ENCODE measurements at places on chromosomes 7 and 10.

- no peak for DNase-seq
These were observed 99.9 kb upstream of the IKZF1 start for GRCh38 chr7:50204581-50204980.

DNA sequence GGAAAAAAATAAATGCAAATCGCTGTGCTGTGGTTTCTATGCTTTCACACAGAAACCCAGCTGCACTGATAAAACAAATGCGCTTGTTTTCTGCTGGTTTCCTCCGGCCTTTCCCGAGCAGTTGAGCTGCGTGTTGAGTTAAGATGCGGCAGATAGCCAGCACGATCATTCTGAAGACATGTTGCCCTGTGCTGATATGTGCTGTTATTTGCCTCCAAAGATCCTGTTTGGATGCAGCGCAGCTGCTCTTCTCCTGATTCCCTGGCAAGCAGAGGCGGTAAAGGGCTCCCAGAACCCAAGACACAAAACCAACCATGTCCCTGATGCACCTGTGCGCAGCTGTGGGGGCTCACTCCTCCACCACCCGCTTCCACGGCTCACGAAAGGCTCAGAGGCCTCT is 225.4 kb downstream of the PAXIP1 start:
- no peak for DNase-seq

- no peak for DNase-seq
These were observed 81.4 kb downstream of the CACNA2D1 start for GRCh38 chr7:82362129-82362706.

DNA sequence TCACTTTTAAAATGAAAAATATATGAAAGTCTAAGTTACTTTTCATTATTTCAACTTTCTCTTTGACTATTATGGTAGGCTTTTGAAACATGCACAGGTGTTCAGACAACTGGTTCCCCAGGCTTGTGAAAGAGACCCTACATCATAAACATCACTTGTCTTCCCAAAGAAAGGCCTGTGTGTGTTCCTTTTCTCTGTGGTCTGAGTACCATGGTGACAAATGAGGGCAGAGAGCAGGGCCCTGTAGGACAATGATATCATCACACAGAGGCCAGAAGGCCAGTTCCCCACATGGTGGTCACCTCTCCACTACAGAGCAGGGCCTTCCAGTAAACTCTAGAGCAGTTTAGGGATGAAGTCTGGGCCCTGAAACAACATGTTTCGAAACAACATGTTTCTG is 288.8 kb downstream of the USP6NL start:
- no peak for DNase-seq

GRCh38 chr10:7285522-7286322 is 125.1 kb downstream of the SFMBT2 start:
- DNase-seq, result no peak

DNA sequence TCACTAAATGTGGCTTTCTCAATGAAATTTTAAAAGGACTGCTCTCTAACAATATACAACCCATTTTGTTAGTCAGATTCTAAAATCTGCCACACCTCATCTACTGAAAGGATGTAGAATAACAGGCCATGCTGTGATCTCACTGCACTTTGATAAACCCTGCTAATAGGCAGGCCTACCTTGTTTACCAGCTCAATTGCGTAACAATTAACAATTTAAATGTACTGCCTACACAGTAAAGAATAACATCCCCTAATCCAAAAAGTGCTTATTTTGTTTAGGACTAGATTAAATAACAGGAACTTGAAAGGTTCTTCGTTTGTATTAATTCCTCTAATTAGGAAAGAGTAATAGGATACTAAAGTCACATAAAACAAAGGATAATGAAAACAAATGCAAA is 4.5 kb downstream of the SRI start:
- no peak for DNase-seq

DNA sequence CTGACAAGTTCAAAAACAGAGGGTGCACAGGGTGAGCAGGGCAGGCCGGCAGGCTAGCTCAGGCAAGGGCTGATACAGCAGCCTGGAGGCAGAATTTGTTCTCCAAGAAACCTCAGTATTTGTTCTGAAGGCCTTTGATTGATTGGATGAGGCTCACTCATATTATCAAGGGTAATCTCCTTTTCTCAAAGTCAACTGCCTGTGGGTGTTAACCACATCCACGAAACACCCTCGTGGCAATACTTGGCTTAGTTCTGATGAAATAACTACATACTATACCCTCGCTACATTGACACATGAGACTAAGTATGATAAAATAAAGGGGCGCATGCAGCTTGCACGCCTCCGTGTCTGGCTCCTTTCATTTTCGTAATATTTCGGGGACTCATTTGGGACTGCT is 4.4 kb upstream of the PPP2R2D start:
- no peak for DNase-seq

DNA sequence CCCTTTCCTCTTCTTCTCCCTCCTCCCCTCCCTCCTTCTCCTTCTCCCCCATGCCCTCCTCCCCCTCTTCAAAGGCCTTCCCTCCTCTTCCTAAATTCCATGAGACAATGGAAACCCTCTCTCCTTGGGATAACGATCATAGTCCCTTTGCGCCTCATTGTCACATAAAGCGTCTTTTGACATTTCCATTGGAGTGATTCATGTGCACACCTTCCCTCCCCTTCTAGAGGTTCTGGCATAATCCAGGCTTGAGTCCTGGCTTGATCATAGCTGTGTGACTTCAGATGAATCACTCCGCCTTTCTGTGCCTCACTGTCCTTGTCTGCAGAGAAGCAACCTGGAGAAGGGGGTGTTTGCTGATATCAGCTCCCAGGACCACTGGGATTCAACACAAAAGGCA is 204.2 kb downstream of the TNS3 start:
- no peak for DNase-seq

DNA sequence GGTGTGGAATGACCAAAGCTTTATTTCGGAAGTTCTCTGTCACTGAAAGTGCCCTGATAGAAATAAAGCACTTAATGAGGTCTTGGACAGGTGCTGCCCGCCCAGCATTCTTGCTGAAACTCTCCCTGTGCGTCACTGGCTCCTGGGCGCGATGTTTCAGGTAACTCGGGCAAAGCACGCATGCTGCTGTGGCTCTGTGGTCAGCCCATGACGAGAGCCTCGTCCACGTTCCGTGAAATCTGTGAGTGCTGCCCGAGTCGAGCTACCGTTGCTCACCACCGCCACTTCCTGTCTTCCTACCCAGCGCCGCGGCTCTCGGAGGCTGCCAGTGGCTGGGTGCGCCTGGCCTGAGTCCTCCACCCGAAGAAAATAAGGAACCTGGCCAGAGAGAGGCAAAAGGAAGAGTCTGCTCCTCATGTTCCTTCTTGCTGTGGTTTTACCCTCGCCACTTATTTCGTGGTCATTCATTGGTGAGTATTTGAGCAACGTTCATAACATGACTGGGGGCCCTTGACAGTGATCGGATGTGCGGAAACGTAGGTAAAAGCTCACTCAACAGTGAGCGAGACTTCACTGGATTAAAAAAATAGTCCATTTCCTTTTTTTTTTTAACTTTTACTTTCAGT is 95.5 kb downstream of the MAP3K8 start:
- DNase-seq, result no peak

GRCh38 chr10:16950656-16951601 is 133.7 kb upstream of the RSU1 start:
- DNase-seq, result no peak

DNA sequence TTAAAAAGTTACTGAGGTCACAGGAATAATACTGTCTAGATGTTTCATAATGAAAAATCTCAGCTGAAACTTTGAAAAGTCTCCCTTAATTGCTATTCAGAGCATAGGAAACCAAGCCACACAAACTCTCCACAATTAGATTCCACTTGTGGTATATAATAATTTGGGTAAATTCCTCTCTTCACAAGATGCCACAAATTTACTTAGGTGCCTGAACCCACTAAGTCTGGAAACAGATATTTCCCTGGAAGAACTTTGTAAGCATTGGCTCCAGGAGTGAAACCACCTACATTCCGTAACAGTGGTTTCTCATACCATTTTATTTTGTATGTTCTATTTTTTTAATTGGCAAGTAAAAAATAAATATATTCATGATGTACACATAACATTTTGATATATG is 493.4 kb downstream of the SEMA3D start:
- DNase-seq, result no peak

GRCh38 chr10:15540727-15541126 is 169.6 kb upstream of the FAM171A1 start:
- no peak for DNase-seq

GRCh38 chr10:58137813-58138212 is 129.9 kb downstream of the IPMK start:
- DNase-seq, result no peak

DNA sequence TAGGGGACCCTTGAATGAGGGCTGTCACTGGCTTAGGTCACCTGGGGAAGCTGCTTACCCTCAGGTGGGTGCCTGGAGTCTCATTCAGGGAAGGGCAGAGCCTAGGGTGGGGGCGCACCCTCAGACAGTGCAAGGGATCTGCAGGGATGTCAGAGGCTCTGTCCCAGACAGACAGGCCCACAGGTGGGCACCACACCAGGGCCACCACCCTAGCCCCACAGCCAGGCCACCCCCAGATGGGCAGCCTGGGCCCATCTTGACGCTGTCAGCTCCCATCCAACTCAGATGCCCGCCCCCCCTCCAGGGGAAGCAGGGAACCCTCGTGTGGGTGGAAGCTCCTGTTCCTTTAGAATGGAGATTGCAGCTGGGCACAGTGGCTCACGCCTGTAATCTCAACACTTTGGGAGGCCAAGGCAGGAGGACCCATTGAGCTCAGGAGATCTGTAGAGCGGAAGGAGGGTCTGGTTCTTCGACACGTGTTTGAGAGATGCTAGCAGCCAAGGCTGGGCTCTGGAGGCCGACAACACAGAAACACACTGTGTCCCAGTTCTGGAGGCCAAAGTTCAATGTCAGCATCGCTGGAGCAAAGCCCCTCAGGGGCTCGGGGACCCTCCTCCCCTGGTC is 58.5 kb upstream of the DNAJB6 start:
- no peak for DNase-seq

- DNase-seq, result no peak
These were observed 15.4 kb upstream of the MYL7 start for GRCh38 chr7:44156453-44157010.

GRCh38 chr7:149109969-149110368 is 16.2 kb downstream of the ZNF425 start:
- DNase-seq, result no peak

GRCh38 chr10:3698312-3698711 is 86.7 kb downstream of the KLF6 start:
- DNase-seq, result no peak

GRCh38 chr7:28626624-28627262 is 214.4 kb downstream of the CREB5 start:
- no peak for DNase-seq

DNA sequence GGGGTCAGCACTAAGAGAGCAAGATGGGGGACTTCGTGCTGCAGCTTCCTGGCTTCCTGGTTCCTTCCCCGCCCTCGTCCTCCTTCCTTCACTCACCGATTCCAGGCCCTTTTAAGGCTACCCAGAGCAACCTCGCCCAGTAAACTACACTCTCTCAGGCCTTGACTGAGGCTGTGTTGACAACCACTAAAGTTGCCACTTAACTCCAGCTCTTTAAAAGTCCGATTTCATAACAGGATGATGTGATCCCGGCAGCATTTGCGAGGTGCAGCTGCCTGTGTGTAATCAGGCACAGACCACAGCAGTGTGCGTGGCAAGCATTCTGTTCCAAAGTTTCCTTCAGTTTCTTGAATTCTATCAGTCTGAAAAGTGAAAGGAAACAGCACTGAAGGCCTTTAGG is 110.6 kb downstream of the RAB11FIP2 start:
- no peak for DNase-seq

- no peak for DNase-seq
These were observed 43.1 kb downstream of the MINPP1 start for GRCh38 chr10:87547734-87548311.

DNA sequence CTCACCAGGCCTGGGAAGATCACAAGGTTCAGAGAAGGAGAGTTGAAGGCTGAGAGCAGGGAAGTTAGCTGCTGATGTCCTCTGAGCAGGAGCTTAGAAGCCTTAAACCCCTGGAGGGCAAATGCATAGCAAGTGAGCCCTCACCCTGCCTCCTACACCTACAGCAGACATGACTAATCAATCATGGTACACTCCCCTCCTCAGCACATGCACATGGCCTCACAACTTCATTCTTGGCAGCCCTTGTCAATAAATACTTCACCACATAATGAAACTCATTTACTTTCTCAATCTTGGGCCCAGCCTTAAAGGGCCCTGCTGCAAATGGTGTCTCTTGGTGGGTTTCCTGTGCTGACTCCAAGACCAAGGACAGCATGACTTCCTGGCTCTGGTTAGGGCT is 12.9 kb downstream of the MMRN2 start:
- DNase-seq, result no peak

DNA sequence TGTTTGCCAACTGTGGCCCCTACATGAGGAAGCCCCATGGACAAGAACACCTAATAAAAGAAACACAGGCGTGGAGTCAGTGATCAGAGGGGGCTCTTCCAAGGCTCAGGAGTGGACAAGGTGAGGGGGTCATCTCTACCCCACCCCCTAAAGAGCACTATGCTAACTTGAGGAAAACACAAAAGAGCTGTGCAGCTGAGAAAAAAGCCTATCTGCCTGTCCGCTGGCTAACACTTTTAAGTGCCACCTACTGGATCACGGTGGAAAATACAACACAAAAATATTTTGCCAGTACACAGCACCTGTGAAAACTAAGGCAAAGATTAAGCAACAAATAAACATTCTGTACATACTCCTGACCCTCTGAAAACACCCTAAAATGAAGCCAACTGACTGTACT is 53.1 kb upstream of the COBL start:
- DNase-seq, result no peak

DNA sequence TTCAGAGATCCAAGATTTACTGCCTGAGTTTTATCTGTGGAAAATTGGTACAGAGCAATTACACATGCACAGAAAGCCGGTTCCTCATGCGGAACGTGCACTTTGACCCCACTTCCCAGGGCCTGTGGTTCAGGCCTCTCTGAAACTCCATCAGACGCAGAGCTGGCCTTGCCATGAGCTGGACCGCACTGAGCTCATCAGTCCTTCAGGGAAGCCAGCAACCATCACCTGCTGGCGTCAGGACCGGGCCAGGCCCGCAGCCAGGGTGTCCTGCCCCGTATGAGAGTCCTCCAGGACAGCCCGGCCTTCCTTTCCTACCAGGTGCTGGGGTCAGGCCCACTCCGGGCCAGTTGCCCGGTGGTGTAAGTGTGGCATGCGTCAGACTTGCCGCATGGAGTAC is 446.5 kb upstream of the FOXK1 start:
- DNase-seq, result no peak

GRCh38 chr10:97914171-97914836 is 64.7 kb downstream of the GOLGA7B start:
- no peak for DNase-seq
